GM13976 (cell line): ENCODE measurements at places on chromosomes 3 and 15.

DNA sequence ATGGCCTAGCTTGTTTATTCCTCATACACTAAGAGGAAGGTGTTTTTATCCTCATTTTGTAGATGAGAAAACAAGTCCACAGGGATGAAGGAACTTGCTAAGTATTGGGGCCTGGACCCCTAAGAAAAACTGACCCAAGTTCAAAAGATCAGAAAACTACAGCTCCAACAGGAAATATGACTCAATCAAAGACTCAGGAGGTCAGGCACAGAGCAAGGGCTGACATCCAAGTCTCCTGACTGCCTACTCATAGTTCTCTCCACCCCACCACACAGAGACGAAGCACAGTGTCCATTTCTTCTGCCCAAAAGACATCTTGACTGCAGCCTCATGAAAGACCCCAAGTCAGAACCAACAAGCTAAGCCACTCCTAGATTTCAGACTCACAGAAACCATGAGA, 26.9 kb upstream of the TPM1 start:
- no peak for DNase-seq

GRCh38 chr3:112767177-112767576, 79.5 kb downstream of the CD200R1L start:
- DNase-seq: peak; percentile 35

- no peak for DNase-seq
These were observed 37.5 kb downstream of the ZXDC start for GRCh38 chr3:126438186-126438585.

DNA sequence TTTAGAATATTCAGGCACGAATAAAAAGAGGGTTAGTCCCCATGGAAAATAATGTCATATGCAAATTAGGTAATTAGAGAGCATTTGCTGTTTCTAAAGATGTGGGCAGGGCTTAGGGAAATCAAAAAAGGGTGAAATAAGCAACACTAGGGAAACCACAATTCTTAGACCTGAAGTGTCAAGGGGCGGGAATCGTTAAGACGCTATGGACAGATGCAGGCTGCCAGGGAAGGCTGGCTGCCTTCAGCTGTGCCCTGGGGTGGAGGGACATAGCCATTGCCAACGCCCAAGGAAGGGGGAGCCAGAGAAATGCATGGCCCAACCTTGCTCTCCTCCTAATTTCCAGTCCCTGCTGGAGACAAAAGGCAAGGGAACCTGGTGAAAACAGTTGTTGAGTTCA, 141.7 kb upstream of the PROK2 start:
- DNase-seq: no peak

- DNase-seq: no peak
These were observed 58.5 kb downstream of the APBA2 start for GRCh38 chr15:28944286-28944685.

DNA sequence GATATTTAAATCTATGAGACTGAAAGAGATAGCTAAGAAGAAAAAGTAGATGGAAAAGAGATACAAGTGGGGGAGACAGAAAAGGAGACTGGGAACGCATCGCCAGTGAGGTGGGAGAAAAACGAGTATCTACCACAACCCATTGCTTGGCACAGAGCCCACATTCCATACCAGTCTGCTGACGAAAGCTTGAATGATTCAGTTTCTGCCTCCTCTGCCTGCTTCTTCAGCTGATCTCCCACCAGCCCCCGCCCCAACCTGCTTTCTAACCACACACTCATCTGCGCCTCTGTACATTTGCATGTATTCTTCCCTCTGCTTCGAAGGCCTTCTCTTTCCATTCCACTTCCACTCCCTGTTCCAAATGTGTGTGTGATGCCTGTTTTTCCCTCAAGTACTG, 188.1 kb downstream of the USP13 start:
- no peak for DNase-seq

DNA sequence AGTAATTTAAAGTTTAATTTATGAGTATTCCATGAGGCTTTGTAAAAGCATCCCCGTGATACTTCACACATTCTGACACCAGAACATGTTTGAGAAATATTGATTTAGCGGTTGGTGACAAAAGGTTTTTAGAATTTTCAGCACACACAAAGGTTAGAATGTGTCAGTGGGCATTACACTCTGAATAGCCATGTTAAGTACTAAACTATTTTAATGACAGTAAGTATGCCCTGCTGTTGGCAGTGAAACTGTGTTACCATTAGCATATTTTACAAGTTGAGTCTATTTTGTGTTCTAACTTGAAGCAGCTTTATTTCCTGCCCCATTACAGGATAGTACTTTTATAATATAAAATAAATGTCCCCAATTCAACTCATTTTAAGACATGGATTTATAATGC, 66.5 kb downstream of the ADAMTSL3 start:
- no peak for DNase-seq

GRCh38 chr15:48402427-48403177, 71.4 kb downstream of the DUT start:
- DNase-seq: peak; percentile 23

- DNase-seq: no peak
These were observed 65.8 kb downstream of the SCN11A start for GRCh38 chr3:38985981-38986380.
